Activated naive CD8-positive, alpha-beta T cell treated with anti-CD3 and anti-CD28 coated beads, Interleukin-2, amount 10 ng/mL, durations not matched to agents 7 days and 5 days (primary cell): ENCODE measurements at places on chromosomes 1 and 21. TPM values are rescaled to one million over a fixed set of nuclear protein-coding genes. Genes with fewer than 3 reads are reported as not detected.

DNA sequence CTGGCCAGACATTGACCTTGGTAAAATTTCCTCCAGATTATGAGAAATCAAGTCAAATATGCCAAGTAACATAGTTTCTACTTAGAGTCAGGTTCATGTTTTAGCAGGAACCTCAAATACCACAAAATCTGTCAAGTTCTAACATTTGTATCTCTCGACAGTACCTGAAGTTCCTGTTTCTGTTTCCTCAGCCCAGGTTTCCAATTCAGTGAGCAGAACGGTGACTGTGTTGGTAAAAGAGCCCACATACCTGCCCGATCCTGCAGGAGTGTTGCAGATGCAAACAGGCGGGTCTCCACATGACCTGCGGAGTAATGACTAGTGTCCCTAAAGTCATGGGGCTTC, 57.9 kb upstream of the LGALS8 start:
- DNase-seq, result no peak

GRCh38 chr1:202010180-202011015, at the start of gene ELF3:
Gene ELF3 (plus strand): TSS chr1:202010587. CDS start chr1:202011137, 550 bp downstream.
- no peak for DNase-seq

- no peak for DNase-seq
Observed at GRCh38 chr1:186849826-186850225, 21.1 kb downstream of the PLA2G4A start.

- no peak for DNase-seq
Observed at GRCh38 chr21:17903929-17904639, 84.9 kb upstream of the C21orf91 start.

DNA sequence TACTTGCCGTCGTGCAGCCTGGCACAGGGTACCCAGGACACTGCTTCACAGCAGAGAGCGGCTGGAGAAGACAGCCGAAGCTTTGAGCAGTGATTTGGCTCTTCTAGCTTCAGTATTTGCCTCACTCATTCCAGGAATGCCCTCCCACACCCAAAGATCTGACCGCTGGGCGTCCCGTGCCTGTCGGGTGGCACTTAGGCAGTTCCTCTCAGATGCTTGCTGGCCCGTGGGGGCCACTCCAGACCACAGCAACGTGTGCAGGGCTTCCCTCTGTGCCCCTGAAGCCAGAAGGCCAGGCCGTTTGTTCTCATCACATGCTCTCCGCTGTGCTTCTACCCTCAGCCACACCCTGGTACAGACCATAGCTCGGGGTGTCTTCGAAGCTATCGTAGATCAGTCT, 17.0 kb downstream of the RRP1B start:
- no peak for DNase-seq

Gene CRABP2
- 0.68 TPM for total RNA-seq

DNA sequence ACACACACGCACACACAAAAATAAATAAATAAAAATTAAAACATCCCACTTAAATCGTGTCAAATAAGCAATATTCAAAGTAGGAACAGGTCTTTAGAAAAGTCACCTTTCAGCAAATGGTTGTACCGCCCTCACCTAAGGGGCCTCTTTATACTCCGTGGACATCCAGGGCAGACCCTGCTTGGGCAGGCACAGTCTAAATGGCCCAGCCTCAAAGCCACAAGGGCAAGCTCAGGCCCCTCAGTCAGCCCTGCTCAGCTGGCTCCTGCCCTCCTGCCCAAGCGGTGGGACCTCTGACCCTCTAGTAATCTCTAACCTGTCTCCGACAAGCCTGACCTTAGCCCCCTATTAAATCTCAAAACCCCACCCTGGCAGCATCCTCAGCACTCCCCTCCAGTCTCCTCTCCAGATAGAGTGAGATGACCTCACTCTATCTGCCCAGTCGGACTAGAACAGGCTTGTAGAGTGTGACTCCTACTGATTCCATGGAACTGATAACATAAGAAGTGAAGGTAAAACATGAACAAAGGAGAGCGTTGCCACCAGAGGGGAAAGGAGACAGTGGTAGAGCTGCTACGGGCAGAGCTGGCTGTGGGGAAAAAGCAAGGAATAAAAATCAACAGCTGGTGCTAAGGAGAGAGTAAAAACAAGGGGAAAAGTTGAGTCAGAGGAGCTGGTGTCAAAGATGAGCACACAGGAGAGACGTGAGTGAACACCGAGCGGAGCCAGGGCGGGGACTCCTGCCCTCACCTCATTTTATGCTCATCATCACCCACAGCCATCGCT, 36.0 kb downstream of the SIPA1L2 start:
- DNase-seq, result no peak

GRCh38 chr1:54136963-54137533, 15.8 kb downstream of the CDCP2 start:
- no peak for DNase-seq

- no peak for DNase-seq
Observed at GRCh38 chr1:20115479-20115878, 3.9 kb downstream of the PLA2G2D start.

DNA sequence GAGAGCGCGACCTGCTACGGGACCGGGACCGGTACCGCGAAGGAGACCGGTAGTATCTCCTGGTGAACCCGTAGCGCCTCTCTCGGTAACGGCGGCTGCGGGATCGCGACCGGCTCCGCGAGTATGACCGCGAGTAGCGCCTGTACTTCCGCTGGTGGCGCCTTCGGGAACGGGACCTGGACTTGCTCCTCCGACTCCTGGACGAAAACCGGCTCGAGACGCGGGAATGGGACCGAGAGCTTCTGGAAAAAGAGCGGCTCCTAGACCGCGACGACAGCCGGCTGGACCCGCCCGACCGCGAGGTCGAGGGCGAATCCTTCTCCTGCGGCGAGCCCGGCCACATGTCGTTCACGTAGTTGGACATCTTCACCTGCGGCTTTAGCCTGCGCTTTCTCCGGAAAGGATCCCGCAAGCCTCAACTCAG, 642 bp downstream of the RSRP1 start:
- DNase-seq, result peak; percentile 70

GRCh38 chr1:34619256-34619655, 135.6 kb upstream of the GJB5 start:
- no peak for DNase-seq

Gene GJA9
- not detected for total RNA-seq

Gene DONSON
- 29.0 TPM for total RNA-seq

Gene LRRC38
- total RNA-seq, result not detected

GRCh38 chr1:51435878-51436277, 83.2 kb downstream of the EPS15 start:
- no peak for DNase-seq

Gene WNT3A
- total RNA-seq, result not detected

Gene FMO5
- 0.60 TPM for total RNA-seq

Gene NEGR1
- total RNA-seq, result not detected

- no peak for DNase-seq
Observed at GRCh38 chr1:223200903-223201302, 57.9 kb upstream of the TLR5 start.

GRCh38 chr1:50265790-50266314, 157.1 kb downstream of the ELAVL4 start:
- DNase-seq, result no peak

- DNase-seq, result no peak
Observed at GRCh38 chr1:16241221-16241708, 4.3 kb upstream of the CPLANE2 start.

DNA sequence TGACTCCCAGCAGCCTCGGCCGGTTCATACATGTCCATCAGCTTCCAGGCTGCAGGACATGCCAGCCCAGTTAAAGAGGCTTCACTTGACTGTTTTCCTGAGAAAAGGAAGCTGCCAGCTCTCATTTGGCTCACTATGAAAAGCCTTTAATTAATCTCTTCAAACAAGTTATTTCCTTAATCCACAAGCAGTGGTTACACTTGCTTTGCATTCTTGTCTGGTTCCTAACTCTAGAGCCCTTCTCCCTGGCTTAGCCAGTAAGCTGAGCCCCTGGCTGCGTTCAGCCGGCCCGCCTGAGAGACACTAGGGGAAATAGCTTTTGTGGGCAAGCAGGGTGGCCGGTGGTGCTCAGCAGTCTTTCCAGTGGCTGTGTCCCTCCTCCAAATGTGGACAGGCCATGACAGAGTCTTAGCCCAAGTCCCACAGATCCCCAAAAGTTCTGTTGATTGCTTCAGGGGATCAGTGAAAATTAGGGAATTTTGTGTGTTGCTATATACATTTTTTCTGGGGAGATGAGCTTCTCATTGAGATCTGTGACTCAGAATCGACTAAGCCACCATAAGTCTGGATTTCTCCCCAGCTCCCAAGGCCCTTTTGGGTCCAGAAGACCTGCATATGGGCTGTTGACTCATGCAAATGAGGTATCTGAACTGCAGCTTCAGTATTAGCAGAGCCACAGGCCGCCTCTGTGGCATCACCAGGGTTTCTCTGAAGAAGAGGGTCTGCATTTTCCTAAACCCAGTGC, 10.1 kb downstream of the ATF3 start:
- no peak for DNase-seq

DNA sequence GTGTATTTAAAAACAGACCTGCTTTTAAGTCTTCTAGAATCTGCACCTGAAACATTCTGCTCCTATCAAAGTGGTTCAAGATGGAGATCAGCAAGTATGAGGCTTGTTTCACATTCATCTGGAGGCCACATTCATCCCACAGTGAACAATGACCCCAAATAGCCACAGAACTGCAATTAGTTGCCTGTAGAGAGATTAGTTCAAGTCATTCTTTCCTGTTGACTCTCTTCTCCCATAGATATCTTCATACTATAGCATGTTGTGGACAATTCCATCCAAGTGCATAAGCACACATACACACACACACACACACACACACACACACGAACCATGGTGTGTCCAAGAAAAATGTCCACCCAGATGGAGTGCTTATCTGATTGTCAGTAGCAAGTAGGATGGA, 101.7 kb upstream of the FGGY start:
- no peak for DNase-seq

- DNase-seq, result no peak
Observed at GRCh38 chr1:7393136-7393535, 378.0 kb upstream of the VAMP3 start.

Gene CD1C
- total RNA-seq, result not detected

- DNase-seq, result no peak
Observed at GRCh38 chr1:109883248-109883955, 27.2 kb upstream of the CSF1 start.

GRCh38 chr1:22557341-22557950, 5.8 kb upstream of the EPHA8 start:
- DNase-seq, result no peak

Gene ESRRG
- not detected for total RNA-seq

DNA sequence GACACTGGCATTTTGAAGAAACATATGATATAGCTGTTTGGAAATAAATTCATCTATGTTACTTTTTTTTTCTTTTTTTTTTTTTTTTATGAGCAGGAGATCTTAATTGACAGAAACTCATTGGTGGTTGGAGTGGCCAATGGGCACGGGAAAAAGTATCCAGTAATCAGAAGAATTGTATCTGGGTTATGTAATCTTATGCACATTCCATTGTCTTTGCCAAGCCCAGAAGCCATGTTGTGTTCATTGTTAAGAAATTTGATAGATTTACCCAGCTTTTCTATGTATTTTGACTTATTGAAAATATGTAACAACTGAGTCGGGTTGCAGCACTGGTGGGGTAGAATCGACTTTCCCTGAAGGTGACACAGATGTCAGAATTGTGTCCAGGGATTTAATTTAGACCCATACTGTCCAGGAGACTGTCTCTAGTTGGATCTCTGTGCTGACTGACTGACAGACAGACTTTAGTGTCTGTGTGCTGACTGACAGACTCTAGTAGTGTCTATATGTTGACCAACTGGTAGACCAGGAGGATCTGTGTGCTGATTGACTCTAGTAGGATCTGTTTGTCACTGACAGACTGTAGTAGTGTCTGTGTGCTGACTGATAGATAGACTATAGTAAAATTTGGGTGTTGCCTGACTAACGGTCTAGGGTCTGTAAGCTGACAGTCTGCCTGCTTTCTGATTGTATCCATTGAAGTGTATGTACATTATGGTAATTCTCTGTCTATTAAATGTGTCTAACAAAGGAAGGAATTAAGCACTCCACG, 12.3 kb upstream of the C4BPB start:
- no peak for DNase-seq

DNA sequence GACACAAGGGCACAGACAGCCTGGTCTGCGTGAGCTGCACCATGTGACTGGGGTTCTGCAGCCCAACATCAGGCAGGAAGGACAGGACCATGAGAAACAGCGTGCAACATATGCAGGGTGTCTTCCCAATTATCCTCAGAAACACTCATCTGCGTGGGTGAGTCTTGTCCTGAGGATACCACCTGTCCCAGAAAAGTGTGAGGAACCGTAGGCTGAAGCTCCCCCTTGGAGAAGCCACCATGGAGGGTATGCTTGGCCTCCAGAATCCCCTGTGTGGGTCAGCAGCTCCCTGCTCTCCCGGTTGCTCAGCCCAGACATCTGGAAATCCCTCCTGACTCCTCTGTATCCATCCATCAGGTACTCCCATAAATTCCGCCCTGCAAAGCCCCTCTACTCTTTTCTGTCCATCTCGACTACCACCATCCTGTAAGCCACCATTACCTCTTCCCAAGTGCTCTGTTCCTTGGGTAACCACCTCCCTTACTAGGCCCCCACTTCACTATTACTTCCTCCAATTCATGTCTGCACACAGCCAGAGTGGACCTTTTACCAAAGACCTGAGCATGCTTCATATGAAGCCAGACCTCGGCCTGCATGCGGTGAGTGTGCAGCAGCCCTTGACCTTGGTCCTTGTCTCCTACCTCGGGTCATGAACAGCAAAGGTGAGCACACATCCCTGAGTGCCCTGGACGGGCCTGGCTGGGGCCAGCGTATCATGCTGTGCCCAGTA, 33.0 kb downstream of the ETS2 start:
- no peak for DNase-seq

GRCh38 chr1:159444511-159444910, 5.0 kb downstream of the OR10J1 start:
- DNase-seq, result no peak

Gene FAM167B
- total RNA-seq, result 0.88 TPM

Gene SNRPE
- total RNA-seq, result 128 TPM

Gene ZNF648
- not detected for total RNA-seq

DNA sequence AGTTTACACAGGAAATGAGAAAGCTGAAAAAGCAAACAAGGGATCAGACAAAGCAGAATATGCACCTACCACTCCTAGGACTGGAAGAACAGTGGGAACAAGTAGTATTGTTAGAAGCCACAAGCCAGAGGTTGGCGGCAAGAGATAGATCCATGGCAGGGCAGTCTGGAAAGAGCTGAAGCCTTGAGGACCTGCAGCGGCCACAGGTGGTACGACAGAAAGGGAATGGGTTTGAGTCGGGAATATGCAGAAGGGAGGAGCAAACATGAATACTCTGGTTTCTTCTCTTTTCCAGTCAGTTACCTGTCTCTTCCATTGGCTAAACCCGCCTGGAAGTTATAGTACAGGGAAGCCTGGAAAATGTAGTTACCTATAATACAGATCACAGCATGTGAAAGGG, 3.9 kb upstream of the PCNX2 start:
- no peak for DNase-seq

Gene GFI1
- total RNA-seq, result 52.2 TPM

DNA sequence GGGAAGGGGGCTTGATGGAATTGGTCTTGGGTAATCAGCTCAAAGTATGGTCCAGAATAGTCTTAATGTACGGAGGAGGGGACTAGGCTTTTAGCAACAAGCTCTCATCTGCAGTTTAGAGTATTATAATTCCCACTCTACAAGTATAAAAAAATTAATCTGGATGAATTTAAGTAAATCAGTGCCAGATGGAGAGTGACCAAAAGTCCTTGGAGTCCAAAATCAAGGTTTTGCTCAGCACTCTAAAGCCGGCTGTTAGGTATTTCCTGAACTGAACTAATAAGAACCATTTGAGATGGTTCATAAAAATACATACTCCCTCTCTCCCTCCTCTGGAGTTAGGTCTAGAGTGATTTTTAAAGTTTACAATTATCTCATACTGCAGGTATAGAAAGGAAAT, 23.7 kb downstream of the GLUL start:
- DNase-seq, result no peak
